T-helper 2 cell treated with Interferon-gamma antibody and Interleukin-4, amounts not matched to agents 5 μg/mL and 100 μg/mL, for 36 hours (primary cell): ENCODE measurements at places on chromosomes 3 and 15.

DNA sequence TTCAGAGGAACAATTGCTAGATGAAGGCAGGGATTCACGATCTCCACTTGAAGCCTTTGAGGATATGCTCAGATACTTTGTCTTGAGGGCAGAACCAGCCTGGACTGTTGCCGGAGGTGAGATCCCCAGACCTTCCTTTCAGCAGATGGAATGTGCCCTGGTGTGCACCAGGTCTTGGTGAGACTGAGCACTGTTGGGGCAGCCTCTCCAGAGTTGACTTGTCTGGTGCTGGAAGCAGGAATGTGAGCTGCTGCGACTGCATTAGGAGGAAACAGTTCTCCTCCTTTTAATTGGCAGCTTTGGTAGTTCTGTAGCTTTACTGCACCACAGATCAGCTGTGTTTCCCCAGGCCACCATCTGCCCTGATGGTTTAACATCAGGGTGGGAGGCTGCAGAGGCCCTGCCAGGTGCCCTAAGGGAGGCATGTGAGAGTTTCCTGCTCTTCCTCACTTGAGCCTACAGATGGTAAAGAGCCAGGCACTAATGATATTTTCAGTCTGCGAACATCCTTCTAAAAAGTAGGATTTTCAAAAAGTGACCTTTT is 58.5 kb downstream of the CTDSPL start:
- DNase-seq: no peak

- DNase-seq: no peak
Measured at GRCh38 chr15:100714034-100714748, 111.8 kb downstream of the ASB7 start.

DNA sequence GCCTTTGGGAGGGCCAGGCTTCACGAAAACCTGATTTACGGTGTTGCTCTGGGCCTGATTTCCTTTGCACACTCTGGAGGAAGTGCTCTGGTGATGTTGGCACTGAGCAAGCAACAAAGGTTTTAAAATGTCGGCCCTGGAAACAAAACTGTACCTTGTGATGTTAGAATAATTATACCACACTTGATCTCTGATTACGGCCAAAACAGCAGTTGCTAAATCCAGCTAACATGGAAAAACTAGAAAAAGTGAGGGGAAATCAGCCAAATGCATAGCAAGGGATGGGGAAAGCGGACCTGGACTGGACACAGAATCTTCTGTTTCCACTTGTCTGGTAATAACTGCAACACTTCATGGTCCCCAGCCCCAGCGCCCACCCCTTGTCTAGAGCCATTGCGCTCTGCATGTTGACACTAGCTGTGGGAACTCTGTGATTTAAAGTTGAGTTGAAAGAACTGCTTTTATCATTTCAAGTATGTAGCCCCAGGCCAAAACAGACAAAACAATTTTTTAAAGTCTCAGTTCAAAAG is 120.1 kb downstream of the VGLL4 start:
- DNase-seq: no peak

- DNase-seq: no peak
Measured at GRCh38 chr3:35751207-35751606, 111.9 kb downstream of the ARPP21 start.

DNA sequence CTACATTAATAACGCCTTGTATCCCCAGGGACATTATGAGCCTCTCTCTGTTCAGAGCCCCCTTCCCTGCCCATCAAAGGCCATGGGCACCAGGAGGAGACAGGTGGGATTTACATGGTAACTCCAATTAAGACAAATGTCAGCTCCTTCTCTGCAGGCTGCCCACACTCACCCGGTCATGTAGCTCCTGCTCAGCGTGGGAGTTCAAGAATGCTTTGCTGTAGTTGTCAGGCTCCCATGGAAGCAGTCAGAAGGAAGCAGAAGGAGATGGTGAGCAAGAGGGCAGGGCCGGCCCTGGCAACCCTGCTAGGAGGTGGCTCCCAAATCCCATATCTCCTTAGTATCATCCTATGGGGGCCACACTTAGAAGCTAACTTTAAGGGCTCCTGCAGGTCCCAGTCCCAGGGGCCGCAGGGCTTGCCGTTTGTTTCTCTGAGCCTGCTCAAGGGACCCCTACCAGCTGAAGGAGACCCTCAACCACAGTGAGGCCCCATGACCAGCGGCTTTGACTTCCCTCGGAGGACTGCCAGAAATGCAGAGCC is 218.4 kb upstream of the TLE3 start:
- no peak for DNase-seq

GRCh38 chr3:138971766-138972320 is 24.8 kb downstream of the FOXL2NB start:
- DNase-seq: no peak

GRCh38 chr15:95953032-95953431 is 377.5 kb upstream of the NR2F2 start:
- DNase-seq: no peak

GRCh38 chr3:23390446-23390845 is 187.3 kb downstream of the UBE2E2 start:
- no peak for DNase-seq

DNA sequence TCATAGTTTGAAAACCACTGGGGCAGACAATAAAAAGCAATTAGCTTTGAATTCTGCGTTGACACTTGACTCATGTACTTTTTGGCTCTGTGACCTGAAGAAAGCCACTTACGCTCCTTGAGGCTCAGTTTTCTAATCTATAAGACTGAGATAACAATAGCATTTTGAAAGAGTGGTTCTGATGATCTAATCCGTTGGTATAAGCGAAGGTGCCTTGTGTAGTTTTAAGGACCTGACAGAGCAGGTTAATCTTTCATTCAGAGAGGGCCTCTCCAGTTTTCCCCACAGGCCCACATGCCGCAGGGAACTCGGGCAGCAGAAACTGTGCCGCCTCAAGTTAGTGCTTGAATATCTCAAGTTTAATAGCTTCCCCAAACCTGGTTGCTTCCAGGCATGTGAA is 306.0 kb upstream of the GBE1 start:
- DNase-seq: no peak

- DNase-seq: no peak
Measured at GRCh38 chr3:19541284-19541683, 392.7 kb downstream of the EFHB start.

DNA sequence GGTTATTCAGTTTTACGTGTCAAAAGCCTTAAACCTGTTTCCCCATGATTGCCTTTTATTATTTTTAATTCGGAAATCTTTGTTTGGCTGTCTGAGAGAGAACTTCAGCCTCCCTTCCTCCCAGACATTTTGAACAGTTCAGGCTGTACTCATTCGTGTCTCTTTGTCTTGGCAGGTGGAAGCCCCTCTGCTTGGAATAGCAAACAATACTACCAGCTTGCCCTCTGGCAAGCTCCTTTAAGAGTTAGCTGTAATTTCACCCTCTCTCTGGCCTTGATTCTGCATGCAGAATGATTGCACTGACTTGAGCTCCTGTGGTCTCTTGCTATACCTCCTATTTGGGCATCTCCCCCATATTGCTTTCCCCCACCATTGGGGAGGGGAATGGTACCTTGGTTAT is 11.7 kb downstream of the IGF1R start:
- DNase-seq: no peak

DNA sequence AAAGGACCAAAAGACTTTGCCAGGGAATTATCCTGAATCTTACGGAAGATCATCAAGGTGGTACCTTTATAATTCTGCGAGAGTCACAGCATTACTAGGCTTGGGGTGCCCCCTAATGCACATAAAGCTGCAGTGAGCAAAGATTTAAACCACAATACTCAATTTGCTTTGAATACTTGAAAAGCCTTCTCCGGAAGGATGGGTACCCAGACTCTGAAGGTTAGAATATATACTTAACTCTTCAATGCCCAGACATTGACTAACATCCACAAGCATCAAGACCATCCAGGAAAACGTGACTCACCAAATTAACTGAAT is 117.8 kb upstream of the KCNH8 start:
- DNase-seq: no peak

GRCh38 chr3:150080058-150080730 is 109.5 kb upstream of the PFN2 start:
- DNase-seq: no peak

GRCh38 chr3:195757438-195757770 is 36.6 kb downstream of the MUC20 start:
- DNase-seq: no peak

DNA sequence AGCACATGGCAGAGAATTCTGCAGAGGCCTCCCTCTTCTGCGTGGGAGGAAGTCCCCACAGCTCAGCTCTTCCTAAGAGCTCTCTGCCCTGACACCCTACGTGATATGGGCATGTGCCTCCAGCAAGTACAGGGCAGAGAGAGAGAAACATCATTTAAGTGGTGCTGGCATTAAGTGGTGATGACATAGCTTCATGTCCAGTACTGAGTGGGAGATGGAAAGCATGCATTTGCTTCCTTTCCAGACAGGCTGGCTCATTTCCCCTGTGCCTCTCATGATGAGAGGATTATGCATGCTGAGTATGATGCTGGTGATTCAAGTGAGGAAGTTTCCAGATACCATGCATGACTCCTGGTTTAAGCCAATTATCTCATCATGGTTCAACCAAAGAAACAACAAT is 26.9 kb downstream of the BFSP2 start:
- DNase-seq: no peak

GRCh38 chr3:186570941-186571643 is 572 bp downstream of the DNAJB11 start:
- no peak for DNase-seq

- DNase-seq: peak; percentile 69
Measured at GRCh38 chr15:65318870-65319356, 14.4 kb downstream of the RNU5B-1 start.

DNA sequence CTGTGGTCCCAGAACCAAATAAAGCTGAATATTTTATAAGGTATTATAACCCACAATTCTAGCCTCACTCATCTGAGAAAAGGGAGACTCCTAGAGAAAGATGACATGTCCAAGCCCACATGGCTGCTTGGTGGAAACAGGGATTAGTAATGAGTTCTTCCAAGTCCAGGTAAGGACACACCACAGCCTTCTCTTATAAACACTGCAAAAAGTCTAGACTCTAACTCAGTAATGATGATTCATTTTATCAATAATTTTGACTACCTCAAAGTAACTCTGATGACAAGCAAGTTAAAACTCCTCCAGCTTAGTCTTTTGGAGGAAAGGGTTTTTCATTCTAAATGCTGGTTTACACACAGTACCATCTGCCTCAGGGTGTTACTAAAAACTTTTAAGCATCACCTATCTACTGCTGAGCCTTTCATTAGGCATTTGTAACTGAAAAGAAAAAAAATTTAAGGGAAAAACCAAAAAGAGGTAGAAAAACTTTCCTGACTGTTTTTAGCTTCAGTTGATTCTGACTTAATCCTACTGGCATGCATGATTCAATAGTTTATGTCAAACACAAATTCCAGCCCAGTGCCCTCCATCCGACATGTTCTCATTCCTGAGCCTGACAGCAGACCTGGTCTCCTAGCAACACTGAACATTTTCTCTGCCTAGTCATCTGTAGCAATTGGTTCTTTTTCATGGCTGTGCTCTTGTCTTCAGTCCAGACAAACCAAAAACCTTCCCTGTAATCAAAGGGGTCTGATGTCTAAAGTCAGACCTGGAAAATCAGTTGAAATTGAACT is 43.9 kb downstream of the P3H2 start:
- no peak for DNase-seq
